ENCODE measurements at places on chromosomes 5 and 9.

GRCh38 chr5:93607367-93608258, 24.6 kb downstream of the NR2F1 start:
- DNase-seq: peak; percentile 30

GRCh38 chr5:150149618-150150017, 6.0 kb downstream of the PDGFRB start:
- DNase-seq: no peak

- DNase-seq: no peak
Measured at GRCh38 chr5:94402096-94402495, 216.3 kb downstream of the KIAA0825 start.

DNA sequence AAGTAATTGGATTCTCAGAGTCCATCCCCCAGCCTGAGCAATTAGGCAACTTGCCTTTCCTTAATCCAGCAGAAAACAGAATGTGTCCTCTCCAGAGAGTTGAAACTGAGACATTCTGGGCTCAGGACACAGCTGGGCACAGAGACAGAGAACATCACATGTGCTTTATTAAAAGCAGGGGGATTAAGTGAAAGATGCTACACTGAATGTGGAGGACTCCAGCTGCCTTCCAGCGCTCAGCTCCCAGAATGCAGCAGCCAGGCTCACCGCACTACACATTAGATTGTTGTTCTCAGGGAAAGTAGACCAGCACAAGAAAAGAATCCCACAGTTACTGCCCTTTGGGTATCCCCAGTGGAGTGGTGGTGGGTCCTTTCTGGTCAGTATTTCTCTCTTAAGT, 141.6 kb upstream of the IL12B start:
- no peak for DNase-seq

DNA sequence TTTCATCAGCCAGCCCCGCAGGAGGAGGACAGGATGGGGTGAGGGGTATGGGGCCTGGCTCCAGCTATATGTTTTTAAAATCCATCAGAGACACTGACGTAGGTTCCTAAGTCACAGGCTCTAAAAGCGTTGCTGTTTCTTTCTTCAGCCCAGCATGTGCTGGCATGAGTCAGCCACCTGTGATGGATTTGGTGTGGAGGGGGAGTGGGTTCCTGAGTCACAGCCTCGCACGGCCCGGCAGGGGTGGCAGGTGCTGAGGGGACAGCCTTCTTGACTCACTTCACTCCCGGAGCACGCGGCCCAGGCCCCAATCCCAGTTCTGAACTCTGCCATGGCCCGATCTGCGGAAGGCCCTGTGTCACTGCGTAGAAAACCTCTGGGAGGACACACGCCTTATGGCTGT, 38.8 kb upstream of the RPL26L1 start:
- DNase-seq: no peak

- peak; percentile 14 for DNase-seq
Measured at GRCh38 chr9:124660341-124660801, 110.7 kb downstream of the NR6A1 start.

- DNase-seq: peak; percentile 76
Measured at GRCh38 chr5:62284946-62285891, 20.8 kb upstream of the KIF2A start.

All from stimulated activated naive CD8-positive, alpha-beta T cell treated with anti-CD3 and anti-CD28 coated beads, Interleukin-15, Interleukin-2, amounts not matched to agents 100 U/mL and 50 U/mL, for 24 hours (primary cell).